ENCODE measurements at places on chromosomes 13 and 19.

- DNase-seq: no peak
Measured at GRCh38 chr13:75038393-75039113, 443.4 kb downstream of the TBC1D4 start.

DNA sequence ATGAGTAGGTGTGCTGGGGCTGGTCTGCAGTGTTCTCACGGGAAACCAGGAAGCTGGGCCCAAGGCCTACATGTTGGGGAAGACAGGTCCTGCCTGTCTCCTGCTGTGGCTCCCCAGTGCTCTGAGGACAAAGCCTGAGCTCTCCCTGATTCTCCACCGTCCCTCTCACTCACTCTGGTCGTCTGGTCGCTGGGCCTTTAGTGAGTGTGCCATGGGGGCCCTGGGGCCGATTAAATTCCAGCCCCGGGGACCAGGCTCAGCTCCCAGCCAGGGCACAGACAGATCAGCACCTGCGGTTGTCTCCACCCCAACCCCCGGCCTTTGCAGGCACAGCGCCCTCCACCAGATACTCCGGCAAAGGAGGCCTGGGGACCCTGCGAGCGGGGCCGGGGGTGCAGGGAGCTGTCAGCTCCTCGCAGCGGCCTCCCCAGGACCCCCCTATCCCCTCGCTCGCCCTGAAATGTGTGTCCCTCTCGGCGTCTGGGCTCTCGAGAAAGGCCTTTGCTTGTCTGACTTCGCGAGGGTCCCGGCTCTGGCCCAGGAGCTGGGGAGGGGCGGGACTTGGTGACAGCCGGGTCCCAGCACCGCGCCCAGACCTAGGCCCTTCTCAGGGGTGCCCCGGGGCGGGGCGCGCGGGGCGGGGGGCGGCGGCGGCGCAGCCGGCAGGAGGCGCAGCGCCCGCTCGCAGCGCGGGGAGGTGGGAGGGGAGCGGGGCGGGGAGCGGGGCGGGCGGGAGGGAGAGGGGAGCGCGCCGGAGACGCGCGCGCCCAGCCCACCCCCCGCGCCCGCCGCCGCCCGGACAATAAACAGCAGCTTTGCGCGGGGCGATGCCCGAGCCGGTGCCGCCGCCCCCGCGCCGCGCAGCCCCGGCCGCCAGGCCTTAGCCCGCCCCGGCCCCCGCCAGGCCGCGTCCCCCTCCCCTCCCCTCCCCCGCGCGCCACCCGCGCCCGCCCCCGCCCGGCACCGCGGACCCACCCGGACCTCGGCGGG lies at the start of gene PALM:
PALM (plus strand) TSS at position 782 of the 990 bp plus-strand sequence. CDS start 212 bp downstream, outside the sequence.
- DNase-seq: no peak

GRCh38 chr13:47334173-47334572 lies 437.3 kb upstream of the HTR2A start:
- no peak for DNase-seq

- DNase-seq: no peak
Measured at GRCh38 chr19:48196933-48197665, 26.6 kb downstream of the ZSWIM9 start.

DNA sequence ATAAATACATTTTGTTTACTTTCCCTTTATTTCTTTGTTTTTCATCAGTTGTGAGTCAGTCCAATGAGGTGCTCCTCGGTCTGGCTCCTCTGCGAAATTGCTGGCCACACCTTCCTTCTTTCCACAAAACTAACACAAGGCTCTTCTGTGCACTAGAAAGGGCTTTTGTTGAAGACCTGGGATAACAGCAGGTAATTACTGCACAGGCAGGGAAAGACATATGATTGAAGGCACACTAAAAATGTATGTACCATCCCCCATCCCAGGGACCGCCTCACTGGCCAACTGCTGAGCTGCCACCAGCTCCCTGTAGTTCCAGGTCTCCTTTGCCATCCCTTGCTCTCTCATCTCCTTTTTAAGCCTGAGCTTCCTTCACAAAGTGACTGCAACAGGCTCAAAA lies 180.5 kb downstream of the EFNB2 start:
- no peak for DNase-seq

DNA sequence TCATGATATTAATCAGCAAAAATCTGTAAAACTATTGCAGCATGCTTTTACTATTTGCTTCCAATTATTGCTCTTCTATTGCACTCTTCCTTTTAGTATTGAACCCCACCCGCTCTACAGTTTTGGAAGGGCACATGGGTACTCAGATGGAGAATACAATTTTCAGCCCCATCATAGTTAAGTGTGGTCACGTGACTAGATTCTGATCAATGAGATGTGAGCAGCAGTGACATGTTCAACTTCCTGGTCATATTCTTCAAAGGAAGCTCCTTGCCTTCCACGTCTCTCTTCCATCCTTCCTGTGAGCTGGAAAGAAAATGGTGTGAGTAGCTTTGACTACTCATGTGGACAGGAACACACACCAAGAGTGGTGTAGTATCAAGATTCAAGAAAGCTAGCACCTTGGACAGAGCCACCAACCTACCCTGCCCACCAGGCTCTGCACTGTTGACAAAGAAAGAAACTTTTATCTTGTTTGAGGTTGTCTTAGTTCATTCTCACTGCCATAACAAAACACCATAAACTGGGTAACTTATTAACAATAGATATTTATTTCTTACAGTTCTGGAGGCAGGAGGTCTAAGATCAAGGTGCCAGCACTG lies 3.8 kb upstream of the FGF14 start:
- DNase-seq: no peak

- no peak for DNase-seq
Measured at GRCh38 chr19:54149021-54149812, 10.3 kb downstream of the LENG1 start.
